Neural progenitor cell (in vitro differentiated cells): ENCODE measurements at places on chromosomes 11 and 22.

DNA sequence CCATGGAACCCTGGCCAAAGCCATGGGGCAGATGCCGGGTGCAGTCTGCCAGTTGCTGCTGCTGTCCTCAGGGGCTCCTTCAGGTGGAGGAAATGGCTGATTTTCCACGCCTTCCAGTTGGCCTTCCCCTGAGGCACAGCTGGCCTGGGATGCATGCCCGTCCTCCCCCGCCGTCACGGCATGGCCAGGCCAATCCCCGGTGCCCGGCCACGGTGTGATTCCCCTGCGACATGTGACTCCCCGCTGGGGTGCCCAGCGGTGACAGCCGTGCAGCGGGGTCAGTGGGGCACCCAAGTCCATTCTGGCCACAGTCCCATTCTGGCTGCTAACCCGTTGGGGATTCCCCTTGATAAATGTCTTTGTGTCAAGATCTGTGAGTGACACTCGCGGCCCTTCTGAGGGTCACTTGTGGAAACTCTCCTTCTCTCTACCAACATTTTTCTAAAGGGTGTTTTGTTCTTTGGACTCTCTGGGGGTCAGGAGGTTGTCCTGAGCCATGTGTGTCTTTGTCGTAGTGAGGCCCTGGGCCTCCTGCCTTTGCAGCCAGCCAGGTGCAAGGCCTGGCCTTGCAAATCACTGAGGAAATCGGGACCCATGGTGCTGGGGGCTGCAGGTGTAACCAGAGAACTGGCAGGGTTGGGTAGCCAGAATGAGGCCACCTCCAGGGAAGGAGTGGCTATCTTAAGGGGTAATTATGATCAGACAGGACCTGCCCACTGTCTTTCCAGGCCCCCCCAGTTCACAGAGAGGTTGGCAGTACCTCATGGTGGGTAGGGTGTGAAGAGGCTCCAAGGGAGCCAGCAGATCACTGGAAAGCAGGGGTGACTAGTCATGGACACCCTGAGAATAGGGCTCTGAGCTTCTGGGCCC is 37.1 kb downstream of the KCNQ1OT1 start:
- DNase-seq, result no peak

- no peak for DNase-seq
These were observed at the start of gene TEX54 for GRCh38 chr11:62832336-62833234. TEX54 (minus strand) TSS chr11:62832841.

- no peak for DNase-seq
These were observed 50.2 kb upstream of the SMIM38 start for GRCh38 chr11:69105461-69106030.

- no peak for DNase-seq
These were observed 2.8 kb downstream of the NHERF4 start for GRCh38 chr11:119188067-119188466.

GRCh38 chr11:13214276-13214675 is 63.3 kb upstream of the BMAL1 start:
- DNase-seq, result no peak
